ENCODE measurements at places on chromosomes 12 and 14. TPM values are rescaled to one million over a fixed set of nuclear protein-coding genes. Genes with fewer than 3 reads are reported as not detected.
A peak's percentile ranks its signal among the peaks of the same experiment; 100 is the strongest.

MAP3K9 gene
- polyA plus RNA-seq: 7.2 TPM

LIN52 gene
- polyA plus RNA-seq: 4.9 TPM

DNA sequence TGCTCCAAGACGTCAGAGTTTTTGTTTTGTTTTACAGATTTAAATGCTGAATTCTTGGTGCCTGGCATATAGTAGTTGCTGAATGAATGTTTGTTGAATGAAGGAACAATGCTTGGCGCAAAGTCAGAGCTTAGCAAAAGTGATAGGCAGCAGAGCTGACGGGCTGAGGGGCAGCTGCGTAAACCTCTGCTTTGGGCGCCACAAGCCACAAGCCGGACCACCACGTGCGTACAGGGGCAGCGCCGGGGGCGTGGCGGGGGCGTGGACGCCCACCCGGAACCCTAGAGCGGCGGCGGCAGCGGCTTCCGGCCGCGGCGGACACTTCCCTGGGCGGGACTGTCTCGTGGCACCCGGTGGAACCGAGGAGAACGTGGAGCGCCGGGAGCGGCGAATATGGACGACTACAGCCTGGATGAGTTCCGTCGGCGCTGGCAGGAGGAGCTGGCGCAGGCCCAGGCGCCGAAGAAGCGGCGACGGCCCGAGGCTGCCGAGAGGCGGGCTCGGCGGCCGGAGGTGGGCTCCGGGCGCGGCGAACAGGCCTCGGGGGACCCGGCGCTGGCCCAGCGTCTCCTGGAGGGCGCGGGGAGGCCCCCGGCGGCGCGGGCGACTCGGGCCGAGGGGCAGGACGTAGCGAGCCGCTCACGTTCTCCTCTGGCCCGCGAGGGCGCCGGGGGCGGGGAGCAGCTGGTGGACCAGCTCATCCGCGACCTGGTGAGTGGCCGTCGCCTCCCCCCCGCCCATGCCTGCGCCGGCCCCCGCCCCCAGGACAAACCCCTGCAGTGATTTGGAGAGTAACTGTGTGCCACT, at the start of gene FBXW8:
FBXW8 (plus strand) TSS at position 306 of the 807 bp plus-strand sequence; CDS start at position 394, 88 bp downstream.
- DNase-seq: no peak

DNA sequence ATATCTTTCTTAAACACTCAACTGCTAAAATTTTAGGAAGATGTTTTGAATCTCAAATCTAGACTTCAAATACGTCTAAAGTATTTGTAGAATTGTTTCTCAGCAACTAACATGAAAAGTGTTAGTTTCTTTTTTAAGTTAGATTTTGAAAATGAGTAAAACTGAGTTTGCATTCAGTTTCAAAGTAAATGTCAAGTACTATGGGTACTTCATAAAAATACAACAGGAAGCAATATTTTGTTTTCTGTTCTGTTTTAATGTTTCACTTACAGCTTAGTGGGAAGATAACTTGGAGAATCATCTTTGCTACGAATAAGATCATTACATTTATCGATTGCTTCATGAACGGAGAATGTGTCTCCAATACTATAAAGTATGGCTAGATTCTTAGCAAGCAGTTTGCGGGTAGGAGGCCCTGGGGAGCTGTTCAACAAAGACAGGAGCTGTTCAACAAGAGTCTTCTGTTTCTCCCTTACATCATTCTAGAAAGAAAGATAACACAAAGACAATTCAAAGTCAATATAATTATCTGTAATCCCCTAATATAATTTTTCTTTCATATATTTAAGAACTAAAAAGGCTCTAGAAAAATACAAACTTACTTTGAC, 20.2 kb downstream of the HEATR5A start:
- no peak for DNase-seq

NDUFB1 gene
- polyA plus RNA-seq: 555 TPM

KERA gene
- polyA plus RNA-seq: not detected

LRRC10 gene
- not detected for polyA plus RNA-seq

DNA sequence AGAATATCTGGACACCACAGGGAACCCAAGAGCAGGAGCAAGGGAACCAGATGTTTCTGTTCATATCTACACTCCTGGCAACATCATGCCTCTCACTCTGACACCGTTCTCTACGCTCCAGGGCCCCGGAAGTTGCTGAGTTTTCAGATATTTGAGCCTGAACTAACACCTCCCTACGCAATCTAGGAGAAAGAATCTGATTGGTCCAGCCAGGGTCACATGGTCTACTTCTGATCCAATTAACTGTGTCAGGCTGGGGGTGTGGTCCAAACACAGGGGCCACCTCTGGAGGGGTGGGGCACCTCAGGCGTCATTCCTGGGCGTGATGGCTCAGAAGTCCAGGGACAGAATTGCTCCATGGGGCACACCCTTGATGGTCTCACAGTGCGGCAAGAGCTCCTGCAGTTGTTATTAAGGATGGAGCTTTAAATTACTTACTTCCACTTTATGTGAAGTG, 165.5 kb downstream of the PTPN11 start:
- DNase-seq: no peak

GRCh38 chr14:60455875-60456274, 30.0 kb downstream of the C14orf39 start:
- no peak for DNase-seq

- DNase-seq: no peak
These were observed 13.7 kb downstream of the ATG2B start for GRCh38 chr14:96349286-96350075.

DNA sequence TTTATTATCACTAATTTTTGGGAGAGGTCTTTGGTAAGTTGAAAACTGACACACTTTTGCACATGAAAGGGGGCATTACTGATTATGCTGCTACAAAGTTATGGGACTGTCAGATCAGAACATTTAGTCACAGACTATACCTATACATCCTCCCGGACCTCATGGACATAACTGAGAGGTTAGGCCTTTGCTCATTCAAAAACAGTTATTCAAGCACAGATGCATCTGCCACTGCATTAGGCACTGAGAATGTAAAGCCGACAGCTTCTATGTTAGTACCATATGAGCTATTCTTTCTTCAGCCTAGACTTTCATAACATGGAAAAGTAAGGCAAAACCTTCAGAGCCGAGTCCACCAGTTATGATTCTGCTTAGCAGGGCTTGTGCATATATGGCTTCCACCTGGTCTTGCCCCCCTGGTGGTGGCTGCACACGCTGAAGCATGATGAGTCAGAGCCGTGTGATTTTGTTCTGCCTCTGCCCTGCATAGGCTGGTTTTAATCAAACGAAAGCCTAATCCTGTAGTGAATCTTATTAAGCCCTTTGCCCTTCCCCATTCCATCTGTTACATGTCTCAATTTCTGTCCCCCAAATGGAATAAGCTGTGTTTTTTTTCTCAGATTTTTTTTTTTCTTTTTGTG, 21.8 kb upstream of the RNU6-8 start:
- no peak for DNase-seq

RNASE1 gene
- not detected for polyA plus RNA-seq

C12orf54 gene
- polyA plus RNA-seq: 3.3 TPM

GRCh38 chr12:1339618-1340319, 254.6 kb downstream of the FBXL14 start:
- DNase-seq: no peak

DNA sequence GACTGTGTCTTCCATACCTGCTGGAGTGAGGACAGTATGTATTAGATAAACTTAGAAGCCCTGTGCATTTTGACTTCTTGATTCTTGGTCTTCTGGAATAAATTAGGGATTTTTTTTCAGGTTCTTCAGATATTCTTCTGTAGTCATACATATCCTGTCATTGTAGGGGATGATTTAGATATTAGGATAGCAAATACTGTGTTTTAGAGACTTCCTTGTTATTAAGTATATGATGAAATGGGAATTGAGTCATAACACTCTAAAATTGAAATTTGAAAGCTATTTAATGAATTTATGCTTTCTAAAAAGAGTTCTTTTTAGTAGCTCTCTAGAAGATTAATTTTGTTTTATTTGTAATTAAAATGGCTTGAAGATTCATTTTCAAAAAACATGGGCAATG, 371.5 kb upstream of the RGS6 start:
- DNase-seq: no peak

DNA sequence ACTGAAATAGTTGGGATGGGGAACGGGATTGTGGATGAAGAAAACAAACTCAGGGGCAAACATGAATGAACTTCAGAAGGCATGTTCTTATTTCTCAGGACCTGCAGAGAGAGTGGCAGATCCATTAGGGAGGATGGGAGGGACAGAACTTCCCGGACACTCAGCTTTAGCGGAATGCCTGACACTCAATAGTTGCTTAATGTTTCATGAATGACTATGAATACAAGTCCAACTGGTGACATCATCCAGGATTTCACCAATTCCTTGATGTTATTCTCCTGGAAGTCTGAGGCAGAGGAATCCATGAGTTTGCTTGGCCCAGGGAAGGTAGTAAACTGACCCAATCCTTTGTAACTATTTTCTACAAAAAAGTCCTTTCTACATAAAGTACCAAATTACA, 37.8 kb upstream of the LRRC10 start:
- no peak for DNase-seq

E2F7 gene
- 3.9 TPM for polyA plus RNA-seq

RITA1 gene
- polyA plus RNA-seq: 14.5 TPM

CLEC9A gene
- not detected for polyA plus RNA-seq

- peak; percentile 66 for DNase-seq
These were observed 43.9 kb upstream of the FBRSL1 start for GRCh38 chr12:132445884-132446632.

DNA sequence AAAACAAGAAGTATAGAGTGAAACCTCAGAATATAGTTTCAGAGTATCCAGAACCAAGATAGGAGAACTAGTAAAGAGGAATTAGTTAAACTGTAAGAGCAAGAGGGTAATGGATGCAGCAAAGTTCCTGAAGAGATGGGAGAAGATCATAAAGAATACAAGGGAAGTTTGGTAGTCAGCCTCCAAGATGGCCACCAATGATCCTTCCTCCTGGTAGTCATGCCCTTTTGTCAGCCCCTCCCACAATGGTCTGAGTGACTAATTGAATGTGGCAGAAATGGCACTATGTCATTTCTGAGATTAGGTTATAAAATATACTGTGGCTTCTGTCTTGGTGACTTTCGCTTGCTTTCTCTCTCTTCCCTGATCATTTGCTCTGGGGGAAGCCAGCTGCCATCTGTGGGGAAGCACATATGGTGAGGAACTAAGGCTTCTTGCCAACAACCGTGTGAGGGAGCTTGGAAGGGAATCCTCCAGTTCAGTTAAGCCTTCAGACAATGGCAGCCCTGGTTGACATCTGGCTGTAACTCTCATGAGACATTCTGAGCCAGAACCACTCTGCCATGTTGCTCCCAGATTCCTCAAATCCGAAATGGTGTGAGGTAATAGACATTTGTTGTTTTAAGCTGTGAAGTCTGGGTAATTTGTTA, 55.3 kb upstream of the AMN1 start:
- DNase-seq: no peak

DNA sequence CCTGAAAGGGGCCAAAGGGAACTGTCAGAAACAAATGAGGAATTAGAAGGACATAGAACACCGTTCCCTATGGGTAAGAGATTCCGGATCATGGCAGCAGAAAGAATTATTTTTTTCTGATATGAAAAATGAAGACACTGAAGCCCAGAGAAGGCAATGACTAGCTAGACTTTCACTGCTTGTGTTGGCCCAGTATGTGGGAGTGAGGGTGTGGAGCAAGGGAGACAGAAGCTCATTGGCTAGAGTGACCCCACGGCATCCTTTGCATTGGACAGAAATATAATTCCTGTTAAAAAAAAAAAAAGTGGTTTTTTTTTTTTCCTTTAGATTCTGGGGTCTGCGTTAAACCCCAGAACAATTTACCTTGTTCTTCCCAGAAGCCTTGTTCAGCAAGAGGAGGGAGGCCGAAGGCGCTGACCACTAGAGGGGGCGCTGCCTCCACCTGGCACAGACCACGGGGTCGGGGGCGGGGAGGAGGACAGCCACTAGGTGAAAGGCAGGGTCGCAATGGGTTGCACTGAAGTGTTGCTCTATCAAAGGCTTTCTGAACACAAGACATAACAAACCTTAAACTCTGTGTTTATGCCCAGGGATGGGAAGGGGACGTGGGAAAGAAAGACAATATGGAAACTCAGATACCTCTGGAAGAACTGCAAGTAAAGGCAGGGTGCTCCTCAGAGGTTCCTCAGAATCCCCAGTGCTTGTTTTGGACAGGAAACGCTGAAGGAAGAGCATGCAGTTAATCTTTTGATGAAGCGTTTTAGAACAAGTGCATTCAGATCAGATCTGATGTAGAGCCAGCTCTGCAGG, 156.8 kb downstream of the KCNA5 start:
- DNase-seq: no peak

CLEC2B gene
- 20.9 TPM for polyA plus RNA-seq

GDF11 gene
- 2.5 TPM for polyA plus RNA-seq

DNA sequence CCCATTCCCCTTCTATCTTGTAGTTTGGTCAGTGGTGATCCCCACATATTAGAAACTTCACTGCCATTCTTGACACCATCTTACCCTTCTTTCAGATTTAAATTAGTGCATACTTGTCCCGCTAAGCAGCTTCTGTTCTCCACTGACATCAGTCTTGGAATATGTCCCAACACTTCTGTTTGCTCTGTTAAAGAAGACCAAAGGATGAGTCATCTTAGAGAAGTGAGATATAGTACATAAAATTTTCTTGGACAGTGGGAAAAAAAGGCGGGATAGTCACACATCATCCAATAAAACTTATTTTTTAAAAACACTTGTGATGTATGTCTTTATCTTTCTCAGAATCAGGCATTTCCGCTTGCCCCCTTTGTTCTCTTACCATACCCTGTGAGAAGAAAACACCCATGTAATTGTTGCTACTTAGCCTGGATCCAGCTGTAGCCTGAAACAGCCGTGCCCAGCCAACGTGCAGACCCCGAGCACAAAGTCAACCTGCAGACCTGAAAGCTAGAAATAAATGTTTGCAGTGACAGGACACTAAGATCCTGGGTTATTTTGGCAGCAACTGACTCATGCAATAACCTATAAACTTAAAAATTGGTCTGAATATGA, 100.1 kb upstream of the PDE3A start:
- no peak for DNase-seq

PTGES3 gene
- polyA plus RNA-seq: 136 TPM

- no peak for DNase-seq
These were observed 242.2 kb downstream of the SOX5 start for GRCh38 chr12:23707270-23707669.

CMKLR1 gene
- 0.13 TPM for polyA plus RNA-seq

- DNase-seq: no peak
These were observed 407.9 kb upstream of the ATXN7L3B start for GRCh38 chr12:74129702-74130101.

IL22 gene
- polyA plus RNA-seq: not detected

ERC1 gene
- 13.1 TPM for polyA plus RNA-seq

DNA sequence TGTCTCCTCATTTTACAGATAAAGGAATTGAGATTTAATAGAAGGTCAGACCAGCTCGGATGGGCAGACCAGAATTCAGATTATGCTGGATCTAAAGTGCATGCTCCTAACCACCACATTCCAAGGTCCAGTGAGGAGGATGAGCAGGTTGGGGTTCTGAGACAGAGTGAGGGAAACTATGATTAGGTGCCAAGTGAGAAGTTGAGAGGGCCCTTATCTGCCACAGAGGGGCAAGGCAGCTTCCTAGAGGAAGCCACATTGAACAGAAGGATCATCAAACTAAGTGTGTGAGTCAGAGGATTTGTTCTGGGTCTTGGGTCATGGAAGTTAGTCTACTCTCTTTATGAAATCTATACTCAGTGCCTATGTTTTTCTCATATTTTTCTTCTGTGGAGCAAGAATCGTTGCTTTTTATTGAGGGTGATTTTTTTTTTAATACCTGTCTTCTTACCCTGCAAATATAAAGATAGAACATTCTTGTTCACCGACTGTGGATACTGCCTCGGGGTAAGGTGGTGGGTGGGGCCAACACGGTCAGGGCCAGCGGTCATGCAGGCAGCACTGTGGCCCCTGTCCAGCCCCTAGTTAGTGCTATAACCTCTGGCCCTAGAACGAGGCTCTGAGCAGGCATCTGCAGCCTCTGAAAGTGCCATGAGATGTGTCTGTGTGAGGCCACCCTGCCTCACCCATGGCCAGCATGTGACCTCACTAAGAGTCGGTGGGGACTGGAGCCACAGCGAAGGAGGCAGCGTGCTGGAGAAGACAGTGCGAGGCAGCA, 55.6 kb upstream of the PTHLH start:
- no peak for DNase-seq

RTL1 gene
- polyA plus RNA-seq: not detected
